Central memory CD4-positive, alpha-beta T cell (primary cell): ENCODE measurements at places on chromosomes 2 and 18.

DNA sequence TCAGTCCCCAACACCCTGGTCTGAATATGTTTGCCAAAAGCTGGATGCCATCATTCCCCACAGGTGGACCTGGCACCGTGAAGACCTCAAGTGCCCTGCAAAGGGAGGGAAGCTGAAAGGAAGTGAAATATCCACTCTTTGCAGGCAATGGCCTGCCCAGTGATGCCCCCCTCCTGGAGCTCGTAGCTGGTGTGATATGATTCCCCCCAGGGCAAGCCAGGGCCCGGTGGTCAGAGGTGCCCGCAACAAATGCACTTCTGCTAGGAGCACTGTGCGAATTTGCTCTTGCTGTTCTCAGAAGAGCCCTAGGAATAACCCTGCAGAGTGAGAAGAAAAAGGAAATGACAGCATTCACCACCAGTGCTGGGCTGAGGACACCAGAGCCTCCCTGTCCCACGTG is 247.4 kb downstream of the KLHL29 start:
- no peak for DNase-seq

GRCh38 chr18:9695605-9696004 is 12.5 kb upstream of the RAB31 start:
- no peak for DNase-seq

DNA sequence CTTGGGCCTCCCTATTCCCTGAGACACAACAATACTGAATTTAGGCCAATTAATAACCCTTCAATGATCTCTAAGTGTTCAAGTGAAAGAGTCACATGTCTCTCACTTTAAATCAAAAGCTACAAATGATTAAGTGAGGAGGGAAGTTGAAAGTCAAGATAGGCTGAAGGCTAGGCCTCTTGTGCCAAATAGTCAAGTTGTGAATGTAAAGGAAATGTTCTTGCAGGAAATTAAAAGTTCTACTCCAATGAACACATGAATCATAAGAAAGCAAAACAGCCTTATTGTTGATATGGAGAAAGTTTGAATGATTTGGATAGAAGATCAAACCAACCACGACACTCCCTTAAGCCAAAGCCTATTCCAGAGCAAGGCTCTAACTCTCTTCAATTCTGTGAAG is 286.9 kb downstream of the MEIS1 start:
- DNase-seq: no peak

- DNase-seq: no peak
Observed at GRCh38 chr18:68461481-68462018, 253.4 kb downstream of the TMX3 start.

- no peak for DNase-seq
Observed at GRCh38 chr18:56890632-56891031, 239.5 kb downstream of the WDR7 start.

- no peak for DNase-seq
Observed at GRCh38 chr2:218970894-218971293, 11.4 kb downstream of the CDK5R2 start.

GRCh38 chr2:156615836-156616322 is 179.7 kb downstream of the GPD2 start:
- DNase-seq: no peak

- no peak for DNase-seq
Observed at GRCh38 chr2:159555651-159556392, 60.5 kb downstream of the BAZ2B start.

DNA sequence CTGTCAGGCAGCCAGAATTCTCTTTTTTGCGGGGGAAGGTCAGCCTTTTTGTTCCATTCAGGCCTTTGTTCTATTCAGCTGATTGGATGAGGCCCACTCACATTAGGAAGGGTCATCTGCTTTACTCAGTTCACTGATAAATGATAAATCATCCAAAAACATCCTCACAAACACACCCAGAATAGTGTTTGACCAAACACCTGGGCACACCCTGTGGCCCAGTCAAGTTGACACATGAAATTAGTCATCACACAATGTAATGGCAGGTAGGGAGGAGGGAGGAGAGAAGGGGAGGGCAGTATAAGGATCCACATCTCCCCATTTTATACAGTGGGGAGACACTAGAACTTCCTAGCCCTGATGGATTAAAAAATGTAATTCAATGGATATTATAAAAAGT is 8.3 kb upstream of the RMC1 start:
- DNase-seq: no peak

- DNase-seq: no peak
Observed at GRCh38 chr2:172285760-172286159, 141.6 kb upstream of the ITGA6 start.

GRCh38 chr2:162919111-162919510 is 80.5 kb upstream of the KCNH7 start:
- DNase-seq: no peak

- DNase-seq: peak; percentile 29
Observed at GRCh38 chr2:12412898-12413305, 303.8 kb upstream of the TRIB2 start.

DNA sequence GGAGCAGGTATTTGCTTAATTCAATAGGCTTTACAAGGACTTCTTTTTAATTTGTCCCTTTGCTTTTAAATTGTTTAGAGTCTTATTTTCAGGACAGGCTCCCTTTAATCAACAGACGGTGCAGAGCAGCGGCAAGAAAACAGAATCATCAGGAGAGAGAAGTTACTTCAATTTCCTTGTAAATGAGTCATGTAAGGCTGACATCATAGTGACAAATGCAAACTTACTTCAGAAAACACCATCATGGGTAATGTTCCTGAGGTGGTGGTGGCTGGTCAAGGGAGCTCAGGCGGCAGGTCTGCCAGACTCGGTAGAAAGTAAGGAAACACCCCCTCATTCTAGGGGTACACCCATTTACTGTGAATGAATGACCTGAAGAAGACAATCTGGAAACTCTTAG is 395.1 kb downstream of the FBXO15 start:
- DNase-seq: no peak

DNA sequence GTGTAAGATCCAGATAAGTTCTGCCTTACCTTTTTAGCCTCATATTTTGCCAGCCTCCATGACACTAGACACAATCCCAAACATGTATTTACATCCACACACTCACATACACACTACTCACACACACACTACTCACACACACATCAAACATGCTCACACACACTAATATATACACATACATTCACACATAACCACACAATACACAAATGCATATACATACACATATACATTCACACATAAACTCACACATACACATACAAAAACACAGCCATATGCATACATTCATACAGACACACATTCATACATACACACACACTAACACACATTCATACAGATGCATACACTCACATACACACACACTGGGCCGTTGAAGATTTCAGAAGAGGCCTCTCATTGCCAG is 109.5 kb downstream of the MAIP1 start:
- no peak for DNase-seq

- DNase-seq: no peak
Observed at GRCh38 chr2:216765761-216766262, 70.5 kb upstream of the IGFBP5 start.

DNA sequence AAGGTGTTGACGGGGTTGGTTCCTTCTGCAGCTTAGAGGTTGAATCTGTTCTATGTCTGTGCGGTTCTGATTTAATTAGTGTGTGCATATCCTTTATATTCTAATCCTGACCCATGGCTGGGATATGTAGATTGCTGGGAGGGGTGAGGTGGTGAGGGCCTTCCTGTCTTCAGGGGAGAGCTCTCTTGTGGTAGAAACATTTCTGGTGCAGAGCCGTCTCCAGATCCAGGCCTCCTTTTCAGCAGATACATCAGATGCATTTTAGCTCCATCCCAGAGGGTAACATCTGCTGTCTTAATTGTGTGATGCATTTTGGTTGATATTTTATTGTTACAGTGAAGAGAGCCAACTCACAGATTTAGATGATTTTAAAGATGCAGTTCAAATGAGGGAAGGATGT is 227.8 kb downstream of the AGAP1 start:
- no peak for DNase-seq

DNA sequence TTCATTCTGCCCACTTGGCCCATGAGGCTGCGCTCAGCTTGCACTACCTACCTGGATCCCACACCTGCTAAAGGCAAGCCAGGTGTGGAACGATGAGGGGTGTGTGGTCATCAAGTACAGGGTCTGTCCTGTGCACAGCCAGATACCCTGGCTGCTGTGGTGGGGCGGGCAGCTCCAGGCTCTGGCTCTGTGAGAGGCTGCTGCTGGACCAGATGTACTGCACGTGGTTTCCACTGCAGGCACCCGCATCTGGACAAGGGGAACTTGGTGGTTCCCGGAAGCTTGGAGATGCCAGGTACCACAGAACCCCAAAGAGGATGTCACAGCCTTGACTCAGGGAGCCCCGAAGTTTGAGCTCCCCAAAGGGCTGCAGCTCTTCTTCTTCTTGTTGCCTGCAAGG is 68.1 kb upstream of the ZNF804A start:
- DNase-seq: no peak

DNA sequence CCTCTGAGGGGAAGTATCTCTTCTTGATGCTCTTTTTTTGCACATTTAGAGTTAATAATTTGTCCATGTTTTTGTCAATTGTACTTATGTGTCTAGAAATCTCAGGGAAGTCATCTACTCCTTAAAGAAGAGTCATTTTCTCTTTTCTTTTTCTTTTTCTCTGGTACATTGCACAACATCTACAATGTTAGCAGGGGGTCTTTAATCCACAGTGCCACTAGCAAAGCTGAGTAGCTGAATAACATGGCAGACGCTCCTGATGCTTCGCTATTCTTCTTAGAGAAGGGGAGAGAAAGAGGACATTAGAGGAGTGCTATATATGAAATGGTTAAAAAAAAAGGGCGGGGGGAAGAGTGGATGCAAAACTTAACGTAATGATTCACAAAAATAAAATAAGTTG is 399.6 kb upstream of the CWC22 start:
- DNase-seq: no peak

DNA sequence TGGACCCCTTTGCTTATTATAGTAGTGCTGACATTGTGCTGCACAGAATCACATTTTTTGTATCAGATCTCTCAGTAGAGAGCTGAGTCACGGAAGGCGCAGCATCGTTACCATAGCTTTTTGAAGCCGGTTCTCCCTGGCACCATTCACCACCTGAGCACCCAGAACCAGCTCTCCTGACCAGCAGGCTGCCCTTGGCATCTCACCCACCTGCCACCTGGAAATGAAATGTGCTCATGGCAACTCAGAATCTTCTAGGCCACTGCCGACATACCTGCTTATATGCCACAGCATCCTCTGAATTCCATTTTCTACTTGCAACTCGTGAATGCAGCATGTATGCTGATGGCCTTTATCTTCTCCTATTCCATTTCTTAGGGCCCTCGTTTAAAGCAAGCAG is 62.7 kb downstream of the COA5 start:
- no peak for DNase-seq

DNA sequence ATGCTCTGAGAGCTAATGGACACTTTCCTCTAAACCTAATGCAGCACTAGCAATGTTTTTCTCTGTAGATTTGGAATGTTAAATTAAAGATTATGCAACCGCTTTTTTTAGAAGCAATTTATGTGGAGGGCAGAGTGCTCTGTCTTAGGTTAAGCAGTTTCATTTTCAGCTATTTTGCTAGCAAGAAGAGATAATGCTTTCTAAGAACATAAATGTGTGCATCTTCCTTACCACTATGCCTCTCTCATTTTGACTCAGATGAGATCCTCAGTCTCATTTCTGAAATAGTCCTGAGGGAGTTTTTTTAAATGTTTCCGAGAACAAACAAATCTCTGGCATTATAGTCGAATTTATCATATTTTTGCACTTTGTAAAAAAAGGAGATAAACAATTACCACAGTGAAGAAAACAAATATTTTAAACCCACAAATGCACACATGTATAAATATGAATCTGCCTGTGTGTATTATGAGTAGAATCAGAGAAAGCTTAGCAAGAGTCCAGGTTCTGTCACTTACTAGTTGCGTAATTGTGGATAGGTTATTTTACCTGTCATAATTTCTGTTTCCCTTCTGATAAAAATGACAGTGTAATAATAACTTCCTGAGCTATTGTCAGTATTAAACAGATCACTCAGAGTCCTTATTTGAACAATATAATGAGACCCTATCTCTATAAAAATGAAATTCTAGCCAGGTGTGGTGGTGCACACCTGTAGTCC is 207.7 kb upstream of the CRIM1 start:
- DNase-seq: no peak

DNA sequence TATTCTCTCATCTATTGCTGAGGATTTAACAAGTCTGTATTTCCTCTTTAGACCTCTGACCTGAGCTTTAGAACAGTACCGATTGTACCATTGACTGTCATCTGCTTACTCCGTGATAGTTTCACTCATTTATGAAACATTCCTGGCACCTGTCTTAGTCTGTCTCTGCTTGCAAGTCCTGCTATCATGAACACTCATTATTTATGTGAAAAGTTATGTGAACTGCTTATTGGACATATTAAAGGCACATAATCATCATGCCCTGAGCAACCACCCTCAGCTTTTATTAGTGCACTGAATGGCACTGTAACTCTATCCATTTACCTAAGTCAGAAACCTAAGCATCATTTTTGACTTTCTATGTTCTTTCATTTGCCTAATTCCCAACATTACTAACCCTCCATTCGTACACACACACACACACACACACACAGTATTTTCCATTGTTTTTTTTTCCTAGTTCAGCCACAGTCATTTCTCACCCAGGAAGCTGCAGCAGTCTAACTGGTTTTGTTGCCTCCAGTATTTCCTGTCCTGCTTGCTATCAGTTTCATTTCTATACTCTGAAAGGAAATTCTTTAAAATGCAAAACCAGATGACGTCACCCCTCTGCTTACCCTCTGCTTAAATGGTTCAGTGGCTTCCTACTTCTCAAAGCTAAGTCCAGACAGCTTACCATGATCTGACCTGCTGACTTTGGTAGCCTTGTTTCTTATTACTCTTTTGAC is 146.1 kb downstream of the HAUS1 start:
- DNase-seq: peak; percentile 75

DNA sequence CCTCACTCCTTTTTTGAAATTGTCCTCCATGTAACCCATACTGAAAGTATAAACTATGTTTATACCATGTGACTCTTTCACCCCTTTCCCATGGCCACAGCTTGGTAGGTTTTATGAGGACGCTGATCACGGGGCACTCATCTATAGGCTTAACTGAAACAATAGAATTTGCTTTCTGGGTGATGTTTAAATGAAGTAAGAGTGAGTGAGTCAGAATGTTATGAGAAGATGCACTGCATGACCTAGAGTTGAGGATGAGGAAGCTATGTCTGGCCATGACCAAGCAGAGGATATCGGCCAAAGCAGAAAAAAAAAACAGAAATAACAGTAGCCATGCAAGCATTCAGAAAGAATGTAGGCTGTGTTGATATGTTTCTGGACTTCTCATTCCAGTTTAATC is 34.9 kb downstream of the SCN1A start:
- no peak for DNase-seq
